ENCODE measurements at places on chromosomes 3 and 15. TPM values are rescaled to one million over a fixed set of nuclear protein-coding genes. Genes with fewer than 3 reads are reported as not detected.

DNA sequence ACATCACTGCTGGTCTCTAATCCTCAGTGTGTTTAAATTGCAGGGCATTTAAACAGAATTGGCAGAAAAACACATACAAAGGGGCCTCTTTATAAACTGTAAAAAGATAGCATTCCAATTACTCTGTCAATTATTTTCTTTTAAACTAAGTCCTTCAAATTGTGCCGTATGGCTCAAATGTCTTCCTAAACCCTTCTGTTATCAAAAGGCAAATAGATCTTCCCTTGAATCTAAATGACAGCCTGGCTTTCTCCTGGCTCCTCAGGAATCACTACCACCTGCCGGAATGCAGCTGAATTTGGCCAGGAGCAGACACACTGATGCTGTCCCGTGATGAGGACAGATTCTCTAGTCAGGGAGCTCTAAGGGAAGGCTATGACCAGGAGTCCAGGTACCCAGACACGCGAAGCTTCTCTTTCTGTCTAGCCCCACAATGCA, 85.6 kb downstream of the IGF2BP2 start:
- no peak for DNase-seq

DNA sequence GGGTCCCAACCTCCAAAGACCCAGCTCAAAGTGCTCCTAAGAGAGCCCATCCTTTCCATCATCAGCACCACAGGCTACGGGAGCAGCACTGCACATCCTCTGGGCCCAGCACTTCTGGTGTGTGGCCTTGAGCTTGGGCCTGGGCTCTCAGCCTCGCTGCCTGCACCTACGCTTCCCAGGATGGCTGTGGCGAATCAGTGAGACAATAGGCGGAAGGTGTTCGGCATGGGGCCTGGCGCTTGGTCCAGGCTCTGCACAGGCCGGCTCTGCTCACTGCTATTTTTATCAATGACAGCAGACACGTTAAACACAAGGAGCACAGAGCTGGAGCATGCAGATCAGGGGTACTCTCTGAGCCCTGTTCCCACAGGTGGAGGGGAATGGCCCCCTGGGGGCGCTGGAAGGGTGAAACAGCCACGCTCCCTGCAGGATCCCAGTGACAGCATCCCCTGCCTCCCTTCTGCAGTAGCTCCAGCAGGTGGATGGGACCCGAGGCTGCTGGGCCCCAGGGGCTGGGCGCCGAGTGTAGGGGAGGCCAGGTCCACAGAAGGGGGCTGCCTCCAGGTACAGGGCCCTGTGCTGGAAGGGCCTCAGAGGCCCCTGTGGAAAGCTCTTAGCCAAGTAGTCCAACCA, 90.0 kb upstream of the RPL32 start:
- DNase-seq, result no peak

GRCh38 chr3:125433091-125433534, 58.0 kb upstream of the ZNF148 start:
- no peak for DNase-seq

- DNase-seq, result no peak
These were observed 271.3 kb upstream of the TOPAZ1 start for GRCh38 chr3:43970351-43970750.

- no peak for DNase-seq
These were observed 82.2 kb downstream of the KLF15 start for GRCh38 chr3:126274735-126275619.

GRCh38 chr3:142929109-142929508, 34.4 kb downstream of the PAQR9 start:
- no peak for DNase-seq

DNA sequence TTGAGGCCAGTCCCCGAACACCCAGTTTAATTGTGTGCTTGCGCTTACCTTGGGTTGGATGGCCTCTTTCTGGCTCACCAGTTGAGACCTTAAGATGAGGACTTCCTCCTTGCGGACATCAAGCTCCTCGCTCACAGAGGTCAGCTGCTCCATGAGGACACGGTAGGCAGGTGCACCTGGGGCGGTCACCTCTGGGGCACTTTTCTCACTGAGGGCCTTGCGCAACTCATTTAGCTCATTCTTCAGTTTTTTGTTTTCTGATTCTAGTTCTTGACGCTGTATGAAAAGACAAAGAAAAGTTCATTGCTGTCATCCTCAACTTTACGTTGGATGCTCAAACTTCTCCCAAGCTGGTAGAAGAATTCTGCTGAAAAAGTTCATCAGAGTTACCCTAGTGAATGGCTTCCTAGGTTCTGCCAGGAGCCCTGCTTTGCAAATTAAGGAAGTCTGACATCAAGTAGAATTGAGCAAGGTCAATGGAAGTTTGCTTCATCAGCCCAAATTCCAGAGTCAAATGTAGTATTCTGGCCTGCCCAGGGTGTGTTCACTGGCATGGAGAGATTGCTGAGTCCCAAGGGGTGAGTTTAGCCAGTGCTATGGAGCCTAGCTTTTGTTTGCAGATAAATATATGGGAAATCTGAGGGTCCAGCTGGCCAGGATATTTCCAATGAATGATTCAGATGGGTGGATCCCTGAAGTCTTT, 55.8 kb upstream of the MYO5C start:
- DNase-seq, result no peak

- no peak for DNase-seq
These were observed 88.5 kb upstream of the PFN2 start for GRCh38 chr3:150059241-150059640.

CFAP91 gene
- 24.1 TPM for polyA plus RNA-seq

Measured in right renal pelvis (tissue), 4 donors.